ENCODE measurements at places on chromosomes 12 and 14.

DNA sequence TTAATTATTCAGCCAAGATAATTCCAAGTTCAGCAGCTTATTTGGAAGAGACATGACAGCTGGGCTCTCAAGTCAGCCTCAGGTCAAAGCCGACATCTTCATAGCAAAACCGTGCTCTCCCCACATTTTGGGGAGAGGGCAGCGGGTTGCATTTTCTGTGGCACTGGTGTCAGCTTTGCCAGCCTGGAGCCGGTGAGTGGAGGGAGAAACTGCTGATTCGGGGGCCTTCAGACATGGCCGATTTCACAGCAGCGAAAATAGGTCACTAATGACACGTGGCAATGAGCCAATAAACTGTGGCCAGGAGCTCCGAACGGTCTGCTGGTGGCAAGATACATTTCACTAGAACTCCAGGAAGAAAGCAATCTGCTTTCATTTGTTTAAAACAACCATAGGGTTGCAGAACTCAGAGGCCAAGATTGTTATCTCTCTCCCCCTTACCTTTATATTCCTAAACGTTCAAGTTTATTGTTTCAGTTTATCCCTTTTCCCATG, 173.2 kb downstream of the CAND1 start:
- DNase-seq = no peak

DNA sequence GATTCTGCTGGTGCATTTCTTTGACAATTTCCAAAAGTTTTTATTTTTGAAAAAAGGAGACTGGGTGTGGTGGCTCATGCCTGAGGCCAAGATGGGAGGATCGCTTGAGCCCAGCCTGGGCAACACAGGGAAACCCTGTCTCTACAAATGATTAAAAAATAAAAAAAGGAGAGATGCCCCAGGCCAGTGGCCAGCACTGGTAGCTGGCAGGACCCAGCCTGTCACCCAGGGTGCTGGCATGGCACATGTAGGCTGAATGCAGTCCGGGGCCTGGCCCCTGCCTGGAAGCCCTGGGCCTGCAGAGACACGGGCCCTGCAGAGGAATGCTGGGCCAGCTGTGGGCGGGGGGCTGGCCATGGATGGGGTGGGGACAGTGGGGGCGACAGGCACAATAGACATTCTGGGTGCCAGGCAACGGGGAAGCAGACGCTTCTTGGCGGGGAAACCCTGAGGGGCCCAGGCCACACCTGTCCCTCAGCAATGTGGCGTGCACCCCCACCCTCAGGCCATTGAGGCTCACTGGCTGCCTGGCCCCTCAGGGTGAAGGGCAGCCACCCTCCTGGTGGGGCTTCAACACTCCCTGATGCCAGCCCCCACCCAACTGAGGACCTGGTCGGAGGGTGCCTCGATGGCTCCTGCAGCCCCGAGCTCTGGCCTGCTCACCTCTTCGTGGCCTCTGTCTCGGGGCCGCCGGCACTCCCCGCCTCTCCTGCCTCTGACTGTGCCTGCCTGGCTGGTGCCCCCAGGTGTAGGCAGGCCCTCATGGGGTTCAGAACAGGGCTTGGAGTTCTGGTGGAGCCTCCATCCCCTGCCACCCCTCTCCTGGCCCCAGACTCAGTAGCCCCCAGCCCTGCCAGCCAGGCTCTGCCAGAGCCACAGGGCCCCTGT, 12.1 kb downstream of the TRMT61A start:
- DNase-seq = no peak

- DNase-seq = no peak
These were observed 24.7 kb downstream of the CLMN start for GRCh38 chr14:95294834-95295599.

GRCh38 chr14:75428230-75429104, 645 bp downstream of the JDP2 start:
- no peak for DNase-seq

- no peak for DNase-seq
These were observed 103.1 kb downstream of the METTL25 start for GRCh38 chr12:82461393-82461792.

DNA sequence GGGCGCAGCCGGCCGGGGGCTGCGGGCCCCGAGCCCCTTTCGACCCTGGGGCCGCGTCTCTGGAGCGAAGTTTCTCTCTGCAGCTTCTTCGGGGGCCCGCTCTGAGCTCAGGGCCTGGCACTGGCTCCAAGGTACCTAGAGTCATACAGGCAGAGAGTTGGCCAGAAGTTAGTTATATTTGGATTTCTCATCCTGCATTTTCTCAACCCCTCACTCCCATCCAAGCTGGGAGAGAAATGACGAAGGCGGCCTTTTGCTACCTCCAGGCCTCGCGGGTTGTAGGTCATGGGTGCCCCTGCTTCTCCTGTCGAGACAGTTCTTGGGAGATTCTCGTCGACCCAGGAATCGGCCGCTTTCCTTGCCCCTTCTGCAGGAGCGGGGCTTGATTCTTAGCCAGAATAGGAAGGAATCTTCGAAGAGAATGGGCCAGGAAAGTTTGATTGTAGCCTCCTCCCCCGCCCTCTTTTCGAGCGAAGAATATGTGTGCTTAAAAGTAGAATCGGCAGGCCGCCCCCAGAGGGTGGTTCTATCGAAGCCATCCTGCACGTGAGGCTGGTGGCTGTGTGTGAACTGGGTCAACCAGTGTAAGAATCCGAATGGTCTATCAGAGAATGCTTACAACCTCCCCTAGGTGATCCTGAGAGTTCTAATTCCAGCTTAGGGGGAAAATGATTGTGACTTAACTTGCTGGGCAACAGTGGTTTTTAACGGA, 785 bp downstream of the MLEC start:
- DNase-seq = no peak

DNA sequence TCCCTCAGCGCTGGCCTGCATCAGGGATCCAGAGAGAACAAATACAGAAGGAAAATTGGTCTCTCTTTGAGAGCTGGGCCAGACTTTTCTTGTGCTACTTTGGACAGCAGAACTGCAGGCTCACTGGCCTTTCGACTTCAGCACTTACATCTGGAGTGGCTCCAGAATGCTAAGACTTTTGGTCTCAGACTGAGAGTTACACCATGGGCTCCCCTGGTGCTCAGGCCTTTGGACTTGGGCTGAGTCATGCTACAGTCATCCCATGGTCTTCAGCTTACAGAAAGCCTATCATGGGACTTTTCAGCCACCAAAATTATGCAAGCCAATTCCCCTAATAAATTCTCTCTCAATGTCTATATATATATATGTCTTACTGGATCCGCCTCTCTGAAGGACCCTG, 9.0 kb upstream of the CD163 start:
- DNase-seq = no peak

DNA sequence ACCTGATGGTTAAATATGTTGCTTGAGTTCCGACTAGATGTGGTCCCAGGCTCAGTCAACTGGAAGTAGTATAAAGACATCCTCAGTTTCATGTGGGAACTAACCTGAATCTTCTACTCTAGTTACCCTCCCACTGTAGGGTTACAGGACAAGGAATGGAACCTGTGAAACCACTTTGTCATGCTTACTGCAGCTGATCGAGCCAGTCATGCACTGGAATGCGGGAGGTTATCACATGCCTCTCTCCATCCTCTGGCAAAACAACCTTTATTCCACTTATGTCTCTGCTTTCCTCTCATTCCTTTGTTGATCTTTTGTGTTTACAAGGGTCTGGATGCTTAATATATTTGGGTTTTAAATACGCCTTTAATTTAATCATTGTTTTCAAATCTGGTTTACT, 111.9 kb upstream of the DDHD1 start:
- no peak for DNase-seq

- no peak for DNase-seq
These were observed at the start of gene CHGA for GRCh38 chr14:92922883-92923743. Gene CHGA (plus strand): TSS chr14:92923150. CDS start chr14:92923360, 210 bp downstream.

- no peak for DNase-seq
These were observed 81.9 kb downstream of the CFAP54 start for GRCh38 chr12:96571101-96571862.

GRCh38 chr14:105576525-105577088, 50.2 kb downstream of the TMEM121 start:
- DNase-seq = no peak

- DNase-seq = no peak
These were observed 3.6 kb downstream of the TNFAIP2 start for GRCh38 chr14:103126873-103127304.

DNA sequence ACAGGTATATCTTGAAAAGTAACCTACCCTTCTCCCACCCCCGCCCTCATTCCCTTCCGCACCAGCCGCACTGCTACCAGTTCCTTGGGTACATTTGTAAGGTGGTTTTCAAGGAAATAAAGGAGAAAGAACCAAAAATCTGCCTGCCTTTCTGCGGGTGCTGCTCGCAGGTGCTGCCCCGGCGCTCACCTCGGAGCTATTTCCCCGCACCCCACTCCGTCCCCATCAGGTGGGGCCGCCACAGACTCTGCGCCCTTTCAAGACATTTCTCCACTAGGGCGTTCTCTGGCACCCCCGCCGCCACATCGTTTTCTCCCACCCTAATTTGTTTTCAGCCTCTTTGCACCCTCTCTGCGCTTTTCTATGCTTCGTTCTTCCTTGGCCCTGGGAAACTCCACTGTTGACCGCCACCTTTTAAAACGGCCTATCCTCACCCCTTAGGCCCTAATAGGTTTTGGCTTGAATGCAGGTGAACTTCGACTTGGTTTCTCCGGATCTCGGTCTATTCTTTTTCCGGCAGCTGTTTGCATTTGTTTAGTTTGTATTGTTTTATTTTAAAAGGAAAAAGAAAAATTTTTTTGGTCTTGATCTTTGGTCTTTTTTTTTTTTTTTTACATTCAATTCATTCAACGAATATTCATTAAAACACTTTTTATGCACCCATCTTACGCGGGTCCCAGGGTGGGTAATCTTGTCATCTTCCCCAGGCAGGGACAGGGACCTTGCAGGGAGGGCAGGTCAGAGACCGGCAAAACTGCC, 3.0 kb downstream of the VSX2 start:
- no peak for DNase-seq

DNA sequence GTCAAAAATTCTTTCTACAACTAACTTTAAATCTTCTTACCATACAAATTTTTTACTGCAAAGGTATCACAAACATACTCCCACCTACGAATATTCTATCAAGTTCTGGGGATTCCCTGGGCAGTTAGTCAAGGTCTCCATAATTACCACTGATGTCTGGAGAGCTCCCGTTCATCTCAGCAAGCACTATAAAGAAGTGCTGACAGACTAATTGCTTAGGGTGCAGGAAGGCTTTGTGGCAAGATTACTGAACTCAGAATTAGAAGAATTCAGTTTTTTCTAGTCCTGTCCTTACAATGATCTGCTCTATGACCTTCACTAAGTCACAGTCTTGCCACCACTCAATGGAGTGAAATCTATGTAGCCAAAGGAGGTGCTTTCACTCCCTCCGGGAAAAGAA, 61.5 kb downstream of the DUSP16 start:
- DNase-seq = no peak

GRCh38 chr12:103912069-103912468, 18.1 kb upstream of the HSP90B1 start:
- no peak for DNase-seq

- no peak for DNase-seq
These were observed 224.2 kb downstream of the RAD51B start for GRCh38 chr14:68043752-68044151.

GRCh38 chr12:89825591-89826449, 117.2 kb upstream of the ATP2B1 start:
- DNase-seq = no peak

DNA sequence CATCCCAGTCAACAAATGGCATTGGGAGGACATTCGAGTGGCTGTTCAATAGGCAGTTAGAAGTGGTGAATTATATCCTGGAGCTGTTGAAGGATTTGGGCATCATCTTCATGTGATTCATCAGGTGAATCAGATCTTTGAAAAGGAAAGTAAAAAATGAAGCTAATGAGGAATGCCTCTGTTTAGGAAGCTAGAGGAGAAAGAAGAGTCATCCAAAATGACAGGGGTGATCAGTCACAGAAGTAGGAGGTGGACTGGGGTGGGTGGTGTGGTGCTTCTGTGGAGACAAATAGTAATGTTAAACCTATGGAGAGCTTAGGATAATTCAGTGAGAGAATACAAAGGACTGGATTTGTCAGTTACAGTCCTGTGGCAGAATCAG, 32.7 kb downstream of the DIP2B start:
- DNase-seq = no peak

- DNase-seq = no peak
These were observed 13.7 kb downstream of the TRMT61A start for GRCh38 chr14:103542605-103543088.

DNA sequence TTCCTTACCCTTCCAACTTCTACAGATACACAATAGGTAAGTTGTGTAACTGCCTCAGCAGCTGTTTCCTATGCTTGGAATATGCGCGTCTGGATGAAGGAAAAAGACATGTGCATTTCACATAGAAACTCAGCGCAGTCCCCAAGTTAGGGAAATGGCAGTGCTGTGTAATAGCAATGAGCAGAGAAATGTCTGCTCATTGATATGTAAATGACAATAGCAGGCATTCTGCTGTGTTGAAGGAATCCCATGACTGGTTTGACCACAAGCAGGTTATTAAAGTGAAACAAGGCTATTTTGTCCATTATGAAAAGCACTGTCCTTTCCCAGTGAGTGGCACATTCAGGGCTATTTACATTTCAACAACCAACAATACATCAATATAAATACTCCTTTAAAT, 106.6 kb downstream of the BTG1 start:
- DNase-seq = no peak

DNA sequence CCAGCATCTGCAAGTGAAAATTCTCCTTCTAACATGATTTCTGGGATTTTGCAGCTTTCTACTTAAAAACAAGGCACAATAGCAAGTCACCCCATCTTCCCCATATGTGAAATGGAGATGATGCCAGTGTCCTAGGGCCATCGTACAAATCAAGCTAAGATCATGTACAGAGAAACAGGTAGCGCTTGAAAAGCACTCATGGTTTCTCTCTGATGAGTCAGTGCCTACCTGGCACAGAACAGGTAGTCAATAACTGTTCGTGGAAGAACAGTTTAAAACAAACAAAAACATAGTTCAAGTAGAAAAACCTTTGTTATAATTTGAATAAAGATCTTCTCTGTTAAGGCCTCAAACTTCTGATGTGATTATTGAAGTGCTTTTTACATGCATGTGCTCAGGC, 46.9 kb downstream of the RAD52 start:
- no peak for DNase-seq

DNA sequence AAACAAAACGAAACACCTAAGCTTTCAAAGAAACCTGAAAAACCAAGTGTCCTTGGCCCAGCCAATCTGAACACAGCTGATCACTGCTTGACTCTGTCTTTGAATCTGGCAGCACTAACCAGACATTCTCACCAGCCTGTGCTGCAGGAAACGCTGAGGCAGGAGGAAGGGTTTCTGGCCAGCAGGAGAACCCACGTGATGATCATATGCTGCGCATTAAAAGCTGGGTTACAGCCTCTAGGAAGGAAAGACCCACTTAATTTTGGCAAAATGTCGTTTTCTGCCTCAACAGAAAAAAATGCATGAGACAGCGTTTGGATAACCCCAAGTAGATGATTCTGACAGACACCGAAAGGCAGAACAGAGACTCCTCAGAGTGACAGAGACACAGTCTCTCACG, 9.8 kb downstream of the APPL2 start:
- no peak for DNase-seq

GRCh38 chr12:110050927-110051326, 2.6 kb upstream of the C12orf76 start:
- DNase-seq = no peak

- DNase-seq = no peak
These were observed 315.8 kb downstream of the BCL11B start for GRCh38 chr14:98956181-98956580.

Measured in stimulated activated CD8-positive, alpha-beta memory T cell treated with anti-CD3 and anti-CD28 coated beads, Interleukin-12 subunit alpha, Interleukin-12 subunit beta, amount 100 ng/mL, for 4 hours (primary cell).